ENCODE measurements at places on chromosomes 5 and 9.

GRCh38 chr9:89177944-89178829 is at the start of gene SHC3:
Gene SHC3, minus strand, starts transcription at chr9:89178818. Its CDS starts 358 bp downstream, at chr9:89178460.
- no peak for DNase-seq

DNA sequence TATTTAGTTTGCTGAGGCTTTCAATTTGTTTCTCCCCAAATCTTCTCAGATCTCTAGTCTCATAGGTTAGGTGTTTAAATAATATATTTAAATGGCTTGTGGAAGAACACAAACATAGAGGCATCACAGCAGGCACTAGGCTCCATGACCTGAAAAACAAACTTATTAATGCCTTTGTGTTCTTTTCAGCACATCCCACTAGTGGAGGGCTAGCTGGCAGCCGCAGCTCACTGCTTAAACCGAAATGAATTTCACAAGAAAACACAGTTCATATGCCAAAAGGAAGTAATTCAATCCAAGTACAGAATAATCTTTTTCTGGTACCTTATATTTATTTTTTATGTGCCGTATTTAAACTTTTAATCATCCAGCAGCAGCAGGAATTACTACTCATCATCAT is 382.5 kb downstream of the PLK2 start:
- DNase-seq: no peak

- no peak for DNase-seq
Observed at GRCh38 chr5:179605026-179605833, 18.2 kb downstream of the HNRNPH1 start.

GRCh38 chr5:66299463-66299862 is 155.4 kb downstream of the SREK1 start:
- DNase-seq: no peak

DNA sequence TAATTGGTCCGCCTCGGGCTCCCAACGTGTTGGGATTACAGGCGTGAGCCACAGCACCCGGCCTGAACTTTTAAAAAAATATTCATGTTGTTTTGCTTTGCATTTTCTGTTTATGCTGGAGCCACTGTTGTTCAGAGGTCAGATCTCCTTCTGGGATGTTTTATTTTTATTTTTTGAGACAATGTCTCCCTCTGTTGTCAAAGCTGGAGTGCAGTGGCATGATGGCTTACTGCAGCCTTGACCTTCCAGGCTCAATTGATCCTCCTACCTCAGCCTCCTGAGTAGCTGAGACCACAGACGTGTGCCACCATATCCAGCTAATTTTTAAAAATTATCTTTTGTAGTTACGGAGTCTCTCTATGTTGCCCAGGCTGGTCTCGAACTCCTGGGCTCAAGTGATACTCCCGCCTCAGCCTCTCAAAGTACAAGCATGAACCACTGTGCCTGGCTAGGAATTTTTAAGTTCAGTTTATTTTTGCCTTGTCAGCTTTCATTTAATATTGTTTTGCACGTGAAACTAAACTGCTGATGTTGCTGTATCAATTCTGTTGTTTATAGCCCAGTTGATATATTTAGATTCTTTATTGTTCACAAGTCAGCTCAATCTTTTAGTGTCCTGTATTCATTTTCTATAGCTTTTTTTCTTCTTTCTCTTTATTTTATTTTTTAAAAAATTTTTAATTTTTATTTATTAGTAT is 13.7 kb downstream of the TMEFF1 start:
- no peak for DNase-seq

DNA sequence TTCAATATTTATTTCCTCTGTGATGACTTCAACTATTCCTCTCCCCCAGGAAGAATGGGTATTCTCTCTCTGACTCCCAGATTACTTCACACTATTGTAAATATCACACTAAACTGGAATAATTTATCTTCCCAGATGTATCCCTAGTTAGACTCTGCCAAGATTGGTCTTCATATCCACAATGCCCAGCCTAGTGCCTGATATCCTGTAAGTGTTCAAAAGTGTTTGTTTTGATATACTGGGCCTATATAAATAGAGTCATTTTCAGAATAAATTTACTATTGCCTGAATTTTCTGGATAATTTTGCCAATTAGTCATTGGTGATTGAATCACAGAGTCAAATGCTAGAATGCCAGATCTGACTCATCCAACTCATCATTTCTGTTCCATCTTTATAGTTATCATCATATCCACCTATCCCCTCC is 143.7 kb upstream of the TNC start:
- no peak for DNase-seq

DNA sequence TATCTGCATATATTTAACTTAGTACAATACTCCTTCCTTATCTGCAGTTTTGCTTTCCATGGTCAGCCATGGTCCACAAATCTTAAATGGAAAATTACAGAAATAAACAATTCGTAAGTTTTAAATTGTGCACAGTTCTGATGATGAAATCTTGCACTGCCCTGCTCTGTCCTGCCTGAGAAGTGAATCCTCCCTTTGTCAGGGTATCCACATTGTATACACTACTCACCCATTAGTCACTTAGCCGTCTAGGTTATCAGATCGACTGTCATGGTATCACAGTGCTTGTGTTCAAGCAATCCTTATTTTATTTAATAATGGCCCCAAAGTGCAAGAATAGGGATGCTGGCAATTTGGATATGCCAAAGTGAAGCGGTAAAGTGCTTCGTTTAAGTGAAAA is 8.3 kb upstream of the YTHDC2 start:
- DNase-seq: no peak

- no peak for DNase-seq
Observed at GRCh38 chr9:18208166-18209059, 265.5 kb upstream of the ADAMTSL1 start.

- no peak for DNase-seq
Observed at GRCh38 chr5:67178085-67178484, 18.5 kb downstream of the CD180 start.

DNA sequence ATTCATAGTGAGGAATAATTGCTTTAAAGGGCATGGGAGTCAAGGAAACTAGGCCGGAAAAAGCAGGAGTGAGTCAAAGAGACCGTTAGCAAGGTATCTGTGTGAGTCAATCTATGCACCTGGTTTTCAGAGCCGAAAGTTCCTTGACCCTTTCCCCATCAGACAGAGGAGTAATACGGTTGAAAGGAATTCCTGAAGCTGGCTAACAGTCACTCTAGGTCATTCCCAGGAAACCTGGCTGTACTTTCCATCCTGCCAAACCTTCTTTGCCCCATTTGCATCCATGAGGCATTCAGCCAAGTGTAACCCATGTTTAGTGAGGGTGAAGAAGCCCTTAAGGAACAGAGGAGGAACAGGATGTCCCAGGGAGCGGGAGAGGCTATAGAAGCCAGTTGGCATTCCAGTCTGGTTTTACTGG is 16.2 kb downstream of the RBM18 start:
- DNase-seq: no peak

- DNase-seq: no peak
Observed at GRCh38 chr5:159936686-159937329, 20.5 kb downstream of the ADRA1B start.

DNA sequence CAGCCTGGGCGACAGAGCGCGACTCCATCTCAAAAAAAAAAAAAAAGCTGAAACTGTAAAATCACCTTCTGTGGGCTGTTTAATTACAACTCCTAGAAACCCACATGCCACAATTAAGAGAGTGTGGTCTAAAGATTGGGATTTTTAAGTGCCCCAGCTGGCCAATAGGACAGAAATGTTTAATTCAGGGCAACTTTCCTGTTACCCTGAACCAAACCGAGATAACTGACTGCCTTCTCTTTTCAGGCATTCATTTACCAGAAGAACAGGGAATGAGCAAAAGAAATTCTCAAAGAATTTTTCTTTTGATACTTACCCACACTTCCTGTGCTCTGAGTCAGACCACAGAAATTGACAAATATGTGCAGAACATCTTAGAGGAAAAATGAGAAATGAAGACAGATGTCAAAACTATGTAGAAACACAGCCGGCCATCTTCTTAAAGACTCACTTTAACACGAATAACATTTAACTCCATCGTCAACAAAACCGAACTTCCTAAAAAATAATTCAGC is 221.3 kb upstream of the DAPK1 start:
- DNase-seq: no peak

DNA sequence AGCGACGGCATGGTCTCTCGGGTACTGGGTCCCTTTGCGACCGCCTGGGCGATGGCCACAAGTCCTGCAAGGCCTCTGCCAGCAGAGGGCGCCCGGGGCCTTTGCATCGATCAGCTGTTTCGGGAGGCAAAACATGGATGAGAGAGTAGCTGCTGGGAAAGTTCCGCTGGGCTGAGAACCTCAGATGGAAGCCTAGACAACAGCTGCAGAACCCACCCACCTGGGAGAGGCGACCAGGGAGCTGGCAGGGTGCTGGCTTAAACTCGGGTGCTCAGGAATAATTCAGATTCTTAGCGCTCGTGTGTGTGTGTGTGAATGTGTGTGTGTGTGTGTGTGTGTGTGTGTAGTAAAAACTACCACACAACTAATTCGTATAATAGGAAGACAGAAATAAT is 50.0 kb downstream of the TRIM32 start:
- no peak for DNase-seq

DNA sequence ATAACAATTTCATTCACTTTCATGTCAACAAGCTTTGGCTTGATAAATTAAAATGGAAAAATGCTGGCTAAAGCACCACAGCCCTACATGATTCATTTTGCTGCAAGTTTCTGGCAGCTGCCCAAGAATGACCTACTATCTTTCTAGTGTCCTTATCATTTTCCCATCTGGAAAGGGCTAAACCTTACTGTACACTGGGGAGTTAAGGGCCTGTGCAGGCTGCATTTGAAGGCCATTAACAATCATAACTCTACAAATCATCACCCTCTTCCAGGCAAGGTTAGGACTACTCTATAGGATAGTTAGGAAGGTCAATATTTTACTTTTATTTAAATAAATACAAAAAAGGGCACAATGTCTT is 579.7 kb upstream of the ZNF608 start:
- DNase-seq: no peak

GRCh38 chr9:81465468-81466011 is 223.8 kb downstream of the TLE1 start:
- no peak for DNase-seq

- no peak for DNase-seq
Observed at GRCh38 chr5:180553530-180553929, 37.8 kb downstream of the SCGB3A1 start.

DNA sequence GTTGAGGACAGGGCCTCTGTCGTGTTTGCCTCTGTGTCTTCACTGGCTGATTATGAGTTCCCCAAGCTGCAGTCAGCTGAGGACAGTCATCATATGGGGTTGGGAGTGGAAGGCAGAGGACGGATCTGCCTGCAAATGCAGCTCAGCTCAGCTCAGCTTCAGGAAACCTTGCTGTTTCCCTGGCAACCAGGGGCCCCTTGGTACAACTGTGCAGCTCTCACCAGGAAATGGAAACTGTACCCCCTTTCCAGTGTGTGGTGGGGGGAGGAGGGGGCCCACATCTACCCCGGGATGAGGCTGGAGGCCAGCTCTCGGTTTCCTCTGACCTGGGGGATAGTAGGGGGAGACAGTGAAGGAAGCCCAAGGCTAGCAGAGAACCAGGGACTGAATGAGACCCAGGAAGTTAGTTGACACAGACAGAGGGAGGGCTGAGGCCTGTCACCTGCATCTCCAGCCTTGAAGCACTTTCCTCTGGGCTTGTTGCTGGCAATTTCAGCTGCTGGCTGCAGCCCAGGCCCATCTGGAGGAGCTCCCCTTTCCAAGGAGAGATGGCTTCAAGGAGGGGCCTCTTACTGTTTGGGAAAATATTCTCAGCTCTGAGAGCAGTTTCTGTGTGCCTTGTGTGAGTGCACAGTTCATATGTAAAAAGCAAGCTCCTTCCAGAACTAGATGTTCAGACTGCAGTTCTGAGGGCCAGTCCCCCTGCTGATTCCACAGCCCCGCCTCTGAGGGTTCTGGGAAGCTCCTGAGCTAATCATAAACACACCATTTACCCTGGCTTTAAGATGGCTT is 6.9 kb downstream of the ANXA6 start:
- DNase-seq: peak; percentile 59

DNA sequence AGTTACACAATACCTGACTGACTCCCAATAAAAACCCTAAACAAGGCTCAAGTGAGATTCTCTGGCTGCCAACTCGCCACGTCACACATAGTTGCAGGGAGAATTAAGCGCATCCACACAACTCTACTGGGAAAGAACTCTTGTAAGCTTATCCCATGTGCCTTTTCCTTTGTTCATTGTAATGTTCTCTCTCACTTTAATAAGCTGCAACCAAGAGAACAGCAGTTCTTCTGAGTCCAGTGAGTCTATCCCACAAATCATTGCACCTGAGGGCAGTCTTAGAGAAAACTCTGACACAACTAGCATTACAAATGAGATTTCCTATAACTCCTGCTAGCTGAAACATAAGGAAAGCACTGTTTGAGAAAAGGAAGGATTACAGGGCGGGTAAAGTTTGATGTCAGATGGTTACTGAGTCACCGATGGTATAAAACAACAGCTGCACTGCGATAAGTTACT is 27.4 kb downstream of the CENPK start:
- no peak for DNase-seq

DNA sequence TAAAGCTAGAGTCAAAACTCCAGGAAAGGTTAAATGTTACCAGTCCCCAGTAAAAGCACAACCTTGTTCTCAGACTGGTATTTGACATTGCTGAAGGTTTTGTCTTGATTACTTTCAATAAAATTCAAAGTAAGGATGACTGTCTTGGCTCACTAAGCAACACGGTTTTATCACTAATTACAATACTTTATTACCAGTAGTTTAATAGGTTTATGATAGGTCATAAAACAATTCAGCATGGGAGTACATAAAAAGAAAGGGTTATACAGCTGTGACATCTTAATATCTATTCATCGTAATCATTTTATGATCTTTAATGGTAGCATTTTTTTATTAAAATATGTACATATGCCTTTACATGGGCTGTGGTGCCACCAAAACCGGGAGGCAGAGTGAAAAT is 370.7 kb upstream of the IRX2 start:
- DNase-seq: no peak

DNA sequence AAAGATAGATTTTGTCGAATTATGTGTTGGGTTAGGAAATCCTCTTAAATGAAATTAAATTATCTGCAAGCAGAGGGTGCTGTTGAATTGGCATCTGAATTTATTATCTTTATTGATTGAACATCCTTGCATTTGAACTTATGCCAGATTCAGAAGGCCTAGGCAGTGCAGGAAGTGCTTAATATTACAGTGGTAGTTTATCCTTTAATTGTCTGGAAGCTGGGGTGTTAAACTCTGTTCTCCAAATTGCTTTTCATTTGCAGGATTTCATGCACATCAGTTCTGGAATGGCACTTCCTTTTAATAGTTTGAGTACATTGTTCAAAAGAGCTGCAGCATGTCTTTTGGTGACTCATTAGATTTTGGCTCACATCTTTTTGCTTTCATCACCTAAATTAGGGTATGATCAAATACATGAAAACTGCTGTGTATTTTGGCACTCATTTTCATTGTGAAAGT is 186.3 kb downstream of the KDM4C start:
- DNase-seq: no peak

- DNase-seq: no peak
Observed at GRCh38 chr9:107707915-107708441, 218.4 kb upstream of the KLF4 start.

- DNase-seq: no peak
Observed at GRCh38 chr9:107881626-107882300, 392.2 kb upstream of the KLF4 start.

GRCh38 chr9:97405551-97405950 is 6.3 kb upstream of the TDRD7 start:
- no peak for DNase-seq
